ENCODE measurements at places on chromosomes 2 and 18.

- no peak for DNase-seq
Measured at GRCh38 chr2:44087714-44088092, 81.0 kb upstream of the PPM1B start.

- no peak for DNase-seq
Measured at GRCh38 chr18:8422391-8422790, 186.8 kb upstream of the RAB12 start.

- no peak for DNase-seq
Measured at GRCh38 chr2:28674062-28674712, 77.4 kb upstream of the PPP1CB start.

DNA sequence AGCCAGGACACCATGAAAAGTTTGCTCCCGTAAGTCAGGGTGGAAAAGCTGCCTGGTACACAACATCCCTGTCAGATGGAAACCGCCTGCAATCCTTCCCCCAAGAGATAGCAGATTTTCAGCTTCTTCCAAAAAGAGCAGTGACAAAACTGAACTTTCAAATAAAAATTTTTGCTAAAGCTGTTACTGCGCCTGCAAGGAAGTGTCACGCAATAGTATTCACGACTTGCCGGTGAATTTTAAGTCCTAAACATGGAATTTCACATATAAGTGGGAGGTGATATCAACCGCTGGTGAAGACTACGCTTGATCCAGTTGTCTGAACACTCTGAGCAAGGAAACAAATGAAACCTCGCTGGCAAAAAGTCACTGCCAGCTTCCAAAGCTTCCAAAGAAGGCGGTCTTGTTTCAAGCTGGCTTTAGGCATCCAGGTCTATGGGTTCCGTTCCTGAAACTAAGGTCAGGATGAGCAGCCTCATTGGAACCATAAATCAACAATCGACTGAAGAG lies 2.8 kb downstream of the COL6A3 start:
- no peak for DNase-seq

DNA sequence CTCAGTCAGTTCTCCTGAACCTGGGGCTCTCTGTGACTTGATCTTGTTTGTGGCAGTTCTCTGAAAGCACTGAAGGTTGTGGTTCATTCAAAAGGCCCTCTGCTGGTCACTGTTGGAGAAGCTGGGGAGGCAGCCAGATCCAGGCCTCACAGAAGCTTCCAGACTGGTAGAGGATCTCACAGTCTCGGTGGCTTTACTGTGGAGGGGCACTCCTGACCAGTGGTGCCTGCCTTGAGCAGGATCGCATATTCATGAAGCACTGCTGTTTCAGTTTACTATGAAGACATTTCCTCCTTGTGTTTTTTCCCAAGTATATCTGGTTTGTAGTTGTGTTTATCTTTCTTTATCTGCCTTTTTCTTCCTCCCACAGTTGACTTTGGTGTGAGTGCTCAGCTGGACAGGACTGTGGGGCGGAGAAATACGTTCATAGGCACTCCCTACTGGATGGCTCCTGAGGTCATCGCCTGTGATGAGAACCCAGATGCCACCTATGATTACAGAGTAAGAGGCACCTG lies 133.9 kb downstream of the MAP4K4 start:
- DNase-seq, result no peak

Measured in esophagus squamous epithelium (tissue), 5 donors.